LNCaP clone FGC (cell line): ENCODE measurements at places on chromosomes 1 and 21.

DNA sequence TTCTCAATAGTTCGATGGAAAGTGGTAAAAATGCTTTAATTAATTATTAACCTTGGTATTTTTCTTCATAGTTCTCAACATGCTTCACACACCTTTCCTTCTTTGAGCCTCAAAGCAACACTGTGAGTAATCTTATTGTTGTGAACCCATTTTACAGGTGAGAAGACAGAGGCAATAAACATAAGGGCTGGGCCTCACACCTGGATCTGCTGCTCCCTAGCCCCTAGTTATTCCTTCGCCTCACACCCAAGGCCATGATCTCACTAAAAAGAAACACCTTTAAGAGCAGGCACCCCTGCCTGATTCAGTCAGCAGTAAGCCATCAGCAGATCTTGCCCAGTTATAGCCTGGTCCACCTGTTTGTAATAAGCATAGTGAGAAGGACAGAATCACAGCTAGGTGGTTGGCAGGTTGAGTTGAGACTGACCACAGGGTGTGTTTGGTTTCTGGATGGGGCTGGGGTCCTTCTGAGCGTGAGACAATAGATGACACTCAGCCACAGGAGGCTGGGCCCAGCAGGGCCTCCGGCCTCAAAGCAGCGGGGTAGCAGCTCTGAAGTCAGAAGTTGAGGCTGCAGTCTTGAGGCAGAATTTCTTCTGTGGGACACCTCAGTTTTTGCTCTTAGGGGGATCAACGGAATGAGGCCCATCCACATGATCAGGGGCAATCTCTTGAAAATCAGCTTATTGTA lies 203.9 kb downstream of the RHOU start:
- DNase-seq, result no peak

- DNase-seq, result no peak
These were observed 25.2 kb downstream of the C1QB start for GRCh38 chr1:22677931-22678896.

DNA sequence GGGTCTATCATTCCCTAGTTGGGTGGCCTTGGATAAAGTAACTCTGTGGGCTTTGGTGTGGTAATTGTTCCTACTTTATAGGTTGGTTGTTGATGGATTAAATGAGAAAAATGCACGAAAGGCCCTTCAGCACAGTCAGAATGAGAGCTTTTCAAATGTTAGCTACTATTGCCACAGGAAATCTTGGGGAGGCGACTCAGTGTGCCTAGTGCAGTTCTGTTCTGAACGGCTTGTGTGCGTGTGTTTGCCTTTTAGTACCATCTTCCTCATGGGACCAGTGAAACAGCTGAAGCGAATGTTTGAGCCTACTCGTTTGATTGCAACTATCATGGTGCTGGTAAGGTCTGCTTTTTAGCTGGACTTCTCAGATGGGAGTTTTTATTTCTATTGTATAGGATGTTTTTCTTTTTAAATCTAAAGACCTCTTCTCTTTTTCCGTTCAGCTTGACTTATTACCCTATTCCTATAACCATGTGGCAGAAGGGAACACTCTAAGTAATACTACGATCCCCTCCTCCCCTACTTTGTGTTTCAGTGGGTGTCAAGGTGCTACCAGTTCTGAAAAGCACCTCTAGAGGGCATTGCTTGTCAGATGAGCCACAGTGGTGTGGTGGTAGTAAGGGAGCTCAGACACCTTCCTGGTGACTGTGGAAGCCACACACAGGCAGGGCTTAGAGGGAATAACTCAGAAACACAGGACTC lies 9.2 kb downstream of the SFT2D2 start:
- DNase-seq, result no peak

DNA sequence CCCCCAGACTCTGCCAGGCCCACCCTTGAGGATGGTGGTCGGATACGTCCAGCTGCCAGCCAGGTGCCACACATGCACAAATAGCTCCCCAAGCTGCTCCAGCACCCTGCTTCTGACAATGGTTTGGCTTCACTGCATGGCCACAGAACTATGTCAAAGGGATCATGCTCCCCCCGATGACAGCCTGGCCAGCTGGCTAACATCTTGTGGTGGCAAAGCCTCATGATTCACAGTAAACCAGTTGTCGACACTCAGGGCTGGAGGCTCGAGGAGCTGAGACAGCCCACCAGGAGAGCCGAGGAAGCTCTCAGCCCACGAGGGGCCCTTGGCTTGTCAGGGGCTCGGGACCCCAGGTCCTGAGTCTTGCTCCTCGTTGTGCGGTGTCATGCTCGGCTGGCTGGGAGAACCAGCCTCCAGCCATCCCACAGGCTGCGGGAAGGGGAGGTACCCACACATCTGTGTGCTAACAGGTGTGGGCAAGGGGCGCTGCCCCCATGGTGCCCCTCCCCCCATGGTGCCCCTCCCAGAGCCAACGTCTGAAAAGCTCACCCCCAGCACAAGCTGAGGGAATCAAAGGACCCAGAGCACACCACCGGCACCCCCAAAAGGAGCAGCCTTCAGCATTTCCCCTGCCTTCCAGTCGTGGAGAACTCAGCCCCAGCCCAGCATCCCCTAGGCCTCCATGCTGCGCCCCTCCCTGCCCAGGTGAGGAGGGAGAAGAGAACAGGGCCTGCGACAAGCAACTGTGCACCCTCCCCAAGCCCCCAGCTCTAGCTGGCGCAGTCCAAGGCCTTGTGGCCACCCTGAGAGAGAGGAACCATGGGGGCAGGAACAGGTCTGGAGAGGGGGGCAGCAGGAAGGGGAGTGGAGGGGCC lies 41.2 kb downstream of the KIF21B start:
- no peak for DNase-seq

- DNase-seq, result no peak
These were observed 146.3 kb downstream of the TSEN15 start for GRCh38 chr1:184197831-184198230.

DNA sequence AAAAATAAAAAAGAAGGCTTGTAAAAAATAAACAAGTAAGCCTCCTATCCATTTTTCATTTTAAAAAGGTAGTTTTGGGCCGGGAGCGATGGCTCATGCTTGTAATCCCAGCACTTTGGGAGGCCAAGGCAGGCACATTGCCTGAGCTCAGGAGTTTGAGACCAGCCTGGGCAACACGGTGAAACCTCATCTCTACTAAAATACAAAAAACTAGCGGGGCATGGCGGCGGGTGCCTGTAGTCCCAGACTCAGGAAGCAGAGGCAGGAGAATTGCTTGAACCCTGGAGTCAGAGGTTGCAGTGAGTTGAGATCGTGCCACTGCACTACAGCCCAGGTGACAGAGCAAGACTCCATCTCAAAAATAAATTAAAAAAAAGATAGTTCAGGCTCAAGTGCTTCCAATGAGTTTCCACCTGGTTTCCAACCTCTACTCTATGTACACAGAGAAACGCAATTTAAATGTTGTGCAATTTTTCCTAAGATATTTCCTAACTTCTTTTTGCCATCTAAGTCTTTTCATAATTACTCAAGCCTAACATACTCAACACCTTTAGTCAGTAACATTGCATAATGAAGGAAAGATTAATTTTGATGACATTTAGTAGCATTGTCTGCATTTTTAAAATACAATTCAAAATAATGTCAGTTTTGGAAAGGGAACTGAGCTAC lies 106.3 kb downstream of the KCNT2 start:
- no peak for DNase-seq

GRCh38 chr1:42162181-42162580 lies 2.4 kb downstream of the GUCA2A start:
- no peak for DNase-seq

DNA sequence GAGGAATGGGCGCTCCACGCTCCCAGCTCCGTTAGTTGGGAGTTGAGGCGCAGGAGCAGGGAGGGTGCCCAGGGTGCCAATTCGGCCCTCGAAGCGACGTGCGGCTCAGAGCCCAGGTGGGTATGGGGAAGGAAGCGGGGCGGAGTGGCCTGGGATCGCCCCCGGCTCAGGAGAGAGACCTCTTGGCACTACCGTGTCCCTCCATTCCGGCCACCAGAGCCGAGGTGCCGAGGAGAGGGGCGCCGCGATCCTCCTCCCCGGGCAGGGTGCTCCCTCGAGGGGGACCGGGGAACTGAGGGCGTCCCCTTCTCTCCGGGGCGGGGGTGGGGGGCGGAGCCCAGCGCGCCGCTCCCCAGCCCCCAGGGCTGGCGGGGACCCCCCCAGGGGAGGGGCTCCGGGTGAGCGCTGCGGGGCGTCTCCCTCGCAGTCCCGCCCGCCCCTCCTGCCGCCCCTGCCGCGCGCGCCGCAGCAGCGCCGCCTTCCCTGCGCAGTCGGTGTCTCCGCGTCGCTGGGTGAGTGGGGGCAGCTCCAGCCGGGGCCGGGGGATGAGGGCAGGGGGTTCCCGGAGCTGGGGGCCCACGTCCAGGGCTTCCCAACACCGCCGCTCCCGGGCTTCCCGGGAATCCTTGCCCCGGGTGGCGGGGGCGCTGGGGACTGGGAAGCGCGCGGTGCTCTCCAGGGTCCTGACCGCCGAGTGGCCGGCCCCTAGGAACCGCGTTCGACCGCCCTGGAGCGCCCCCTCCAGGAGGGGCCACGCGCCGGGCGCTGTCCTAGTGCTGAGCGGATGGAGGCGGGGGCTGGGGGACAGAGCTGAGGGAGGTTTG lies at the start of gene HPCA:
TSS of gene HPCA (plus strand) at position 488 of the 824 bp plus-strand sequence. CDS start 2,408 bp downstream, outside the sequence.
- no peak for DNase-seq

- DNase-seq, result no peak
These were observed 233.1 kb downstream of the SLC45A1 start for GRCh38 chr1:8551057-8551456.

DNA sequence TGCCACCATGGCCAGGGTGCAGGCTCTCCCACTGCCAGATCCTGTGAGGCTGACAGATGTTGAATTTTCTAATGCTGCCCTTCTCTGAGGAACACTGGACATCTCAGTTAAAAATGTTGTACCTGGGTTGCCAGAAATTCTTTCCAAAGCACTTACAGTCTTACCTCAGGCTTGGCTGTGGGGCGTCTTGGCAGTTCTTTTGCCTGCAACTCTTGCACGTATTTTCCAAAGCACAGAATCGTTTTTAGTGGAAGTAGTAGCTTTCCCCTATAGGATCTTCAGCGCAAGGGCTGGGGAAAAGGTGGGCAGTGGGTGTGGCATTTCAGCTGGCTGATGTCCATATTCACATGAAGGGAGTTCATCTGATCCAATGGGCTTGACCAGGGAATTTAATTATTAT lies 53.9 kb downstream of the EDN2 start:
- no peak for DNase-seq

GRCh38 chr1:978069-978834 lies 3.6 kb downstream of the PERM1 start:
- DNase-seq, result no peak

DNA sequence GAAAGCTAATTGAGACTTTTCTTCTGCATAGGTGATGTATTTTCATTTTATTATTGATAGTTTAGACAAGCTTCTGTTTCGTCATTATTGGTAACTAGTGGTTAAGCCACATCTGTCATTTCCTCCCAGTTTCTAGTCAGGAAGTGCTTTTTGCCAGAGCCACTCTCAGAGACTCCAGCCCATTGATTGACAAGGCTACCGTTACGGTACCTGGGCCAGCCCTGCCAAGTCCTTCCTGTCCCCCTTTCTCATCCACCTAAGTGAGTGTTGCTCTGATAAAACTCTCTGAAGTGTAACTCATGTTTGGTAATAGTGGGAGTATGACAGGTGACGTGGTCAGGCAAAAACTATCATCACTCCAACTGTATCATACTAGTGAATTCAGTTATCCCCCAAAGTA lies 29.6 kb upstream of the AGL start:
- DNase-seq, result no peak

GRCh38 chr1:47340227-47340626 lies 6.6 kb downstream of the CMPK1 start:
- no peak for DNase-seq

DNA sequence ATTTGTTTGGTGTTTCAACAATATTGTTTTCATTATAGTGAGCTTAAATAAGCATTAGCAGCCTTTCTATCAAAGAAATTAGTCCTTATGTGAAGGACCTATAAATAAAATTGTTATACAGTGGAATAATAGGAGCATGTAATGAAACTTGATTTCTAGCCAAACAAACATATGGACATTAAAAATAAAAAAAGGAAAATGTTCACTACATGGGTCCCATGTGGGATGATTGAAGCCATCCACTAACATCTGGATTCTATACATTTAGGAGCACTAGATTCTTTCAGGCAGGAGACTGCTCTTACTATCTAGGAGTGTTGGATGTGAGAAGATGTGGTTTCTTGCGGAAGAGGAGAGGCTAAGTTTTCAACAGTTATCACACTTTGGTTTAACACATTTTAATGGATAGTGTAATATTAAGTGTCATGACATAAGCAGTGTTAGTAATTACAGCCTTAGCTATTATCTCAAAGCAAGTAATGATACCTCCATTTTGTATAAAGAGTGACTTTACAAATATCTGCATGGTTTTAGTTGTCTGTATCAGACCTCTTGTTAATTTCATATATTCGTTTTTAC lies 62.3 kb downstream of the LYPLAL1 start:
- DNase-seq, result no peak

DNA sequence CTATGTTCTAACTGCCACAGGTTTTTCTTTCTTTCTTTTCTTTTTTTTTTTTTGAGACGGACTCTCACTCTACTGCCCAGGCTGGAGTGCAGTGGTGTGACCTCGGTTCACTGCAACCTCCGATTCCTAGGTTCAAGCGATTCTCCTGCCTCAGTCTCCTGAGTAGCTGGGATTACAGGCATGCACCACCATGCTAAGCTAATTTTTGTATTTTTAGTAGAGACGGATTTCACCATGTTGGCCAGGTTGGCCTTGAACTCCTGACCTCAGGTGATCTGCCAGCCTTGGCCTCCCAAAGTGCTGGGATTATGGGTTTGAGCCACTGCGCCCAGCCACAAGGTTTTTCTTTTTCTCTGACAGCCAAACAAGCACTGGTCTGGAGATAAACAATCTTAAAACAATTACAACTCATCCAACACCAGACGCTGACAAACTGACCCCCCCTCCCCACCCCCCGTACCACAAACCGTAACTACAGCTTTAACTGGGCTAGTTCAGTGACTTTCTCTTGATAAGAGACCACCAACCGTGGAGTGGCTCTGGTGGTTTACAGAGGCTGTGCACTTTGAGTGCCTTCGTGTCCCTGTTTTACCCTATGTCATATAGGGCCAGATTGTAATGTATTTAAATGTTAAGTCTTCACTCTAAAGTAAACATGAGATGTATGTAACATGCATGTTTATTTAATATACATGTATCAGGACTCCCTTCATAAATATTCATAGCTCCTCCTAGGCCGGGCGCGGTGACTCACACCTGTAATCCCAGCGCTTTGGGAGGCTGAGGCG lies 19.5 kb upstream of the PUM1 start:
- no peak for DNase-seq
